ENCODE measurements at places on chromosomes 13 and 19. TPM values are rescaled to one million over a fixed set of nuclear protein-coding genes. Genes with fewer than 3 reads are reported as not detected.

DNA sequence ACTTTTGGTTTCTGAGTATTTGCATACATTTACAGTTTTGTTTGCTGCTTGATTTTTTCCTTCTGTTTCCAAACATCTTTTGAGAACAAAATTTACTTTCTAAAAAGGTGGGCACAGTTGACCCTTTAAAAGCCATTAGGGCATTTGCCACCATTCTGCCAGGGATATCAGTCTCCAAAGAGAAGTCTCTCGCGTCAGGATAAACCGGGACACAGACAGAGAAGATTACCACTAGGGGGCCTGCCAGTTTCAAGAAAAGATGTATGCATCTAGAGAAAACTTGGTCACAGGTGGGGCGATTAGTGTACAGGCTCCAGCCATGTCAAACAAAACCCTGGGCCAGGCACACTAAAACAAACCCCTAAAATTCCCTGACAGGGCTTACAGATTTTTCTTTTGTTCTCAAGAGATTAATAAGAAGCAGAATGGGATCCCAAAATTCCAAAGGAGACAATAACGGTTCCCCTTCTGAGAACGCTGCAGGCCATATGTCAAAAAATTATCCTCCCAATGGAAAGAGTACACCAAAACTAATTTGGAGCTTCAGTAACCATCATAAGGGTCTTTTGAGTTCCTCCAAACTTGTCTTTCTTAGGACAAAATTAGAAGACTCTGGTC, 10.7 kb upstream of the PABPC3 start:
- no peaks in the 10 kb centered on the region for H3K27me3 ChIP-seq
- no peak overlapping the region for H3K27ac ChIP-seq
- H3K4me1 ChIP-seq, result no peaks in the 10 kb centered on the region
- peak; percentile 20 for DNase-seq

DNA sequence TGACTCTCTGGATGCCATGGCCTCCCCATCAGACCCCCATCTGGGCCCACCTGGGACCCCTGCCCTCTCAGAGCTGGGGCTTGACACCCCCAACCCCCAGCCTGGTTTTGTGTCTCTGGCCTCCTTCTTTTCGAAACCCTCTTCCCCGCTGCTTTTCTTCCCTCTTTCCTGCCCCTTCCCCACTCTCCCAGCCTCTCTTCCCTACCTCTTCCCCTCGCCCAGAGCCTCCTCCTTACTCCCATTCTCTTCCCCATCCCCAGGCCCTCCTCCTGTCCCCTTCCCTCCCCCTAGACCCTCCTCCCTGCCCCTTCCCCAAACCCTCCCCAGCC, 2.1 kb downstream of the TNFSF9 start:
- peaks cover 15% of the 10 kb centered on the region for H3K27me3 ChIP-seq
- H3K27ac ChIP-seq, result no peak overlapping the region
- DNase-seq, result no peak

- no peak for DNase-seq
- no peaks in the 10 kb centered on the region for H3K27me3 ChIP-seq
- H3K27ac ChIP-seq, result no peak overlapping the region
Measured at GRCh38 chr13:73054712-73055111, 4.1 kb upstream of the KLF5 start.

- no peaks in the 10 kb centered on the region for H3K4me1 ChIP-seq
- no peaks in the 10 kb centered on the region for H3K27me3 ChIP-seq
- peaks cover 80% of the 10 kb centered on the region for H3K36me3 ChIP-seq
- DNase-seq, result no peak
Measured at GRCh38 chr19:19649580-19649995, 6.1 kb upstream of the GMIP start.

GRCh38 chr13:108919036-108919907, 289.9 kb downstream of the MYO16 start:
- no peaks in the 10 kb centered on the region for H3K27me3 ChIP-seq
- no peak overlapping the region for H3K4me3 ChIP-seq
- no peak for DNase-seq
- H3K27ac ChIP-seq, result no peak overlapping the region

DNA sequence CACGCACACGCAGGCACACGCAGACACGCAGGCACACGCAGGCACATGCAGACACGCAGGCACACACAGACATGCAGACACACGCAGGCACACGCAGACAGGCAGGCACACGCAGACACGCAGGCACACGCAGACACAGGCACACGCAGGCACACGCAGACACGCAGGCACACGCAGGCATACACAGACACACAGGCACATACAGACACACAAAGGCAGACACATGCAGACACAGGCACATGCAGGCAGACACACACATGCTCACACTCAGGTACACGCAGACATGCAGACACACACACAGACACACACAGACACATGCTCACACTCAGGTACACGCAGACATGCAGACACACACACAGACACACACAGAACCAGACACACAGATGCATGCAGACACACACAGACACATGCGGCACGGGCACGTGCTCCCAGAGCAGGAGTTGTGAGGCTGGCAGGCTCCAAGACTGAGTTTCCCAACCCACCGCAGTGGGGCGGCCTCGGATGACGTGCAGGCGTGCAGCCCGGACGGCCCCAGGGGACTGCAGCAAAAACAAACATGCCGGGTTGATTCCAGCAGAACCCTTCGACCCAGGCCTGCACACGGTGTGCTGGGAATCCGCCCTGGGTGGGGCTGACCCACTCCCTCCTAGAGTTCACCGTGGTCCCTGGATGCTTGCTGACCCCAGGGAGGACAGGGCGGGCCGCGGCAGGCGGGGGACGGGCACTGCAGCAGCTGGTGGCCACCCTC, 100.0 kb downstream of the GADD45B start:
- no peaks in the 10 kb centered on the region for H3K27me3 ChIP-seq
- no peaks in the 10 kb centered on the region for H3K36me3 ChIP-seq

GRCh38 chr13:73187106-73187505, 128.3 kb downstream of the KLF5 start:
- H3K36me3 ChIP-seq, result no peaks in the 10 kb centered on the region
- H3K27me3 ChIP-seq, result no peaks in the 10 kb centered on the region
- DNase-seq, result no peak
- no peak overlapping the region for H3K4me3 ChIP-seq
- H3K4me1 ChIP-seq, result no peaks in the 10 kb centered on the region

The C13orf42 gene
- total RNA-seq, result not detected

The LGALS14 gene
- total RNA-seq, result not detected
